Fibroblast of lung (primary cell): ENCODE measurements at places on chromosomes 2 and 18. TPM values are rescaled to one million over a fixed set of nuclear protein-coding genes. Genes with fewer than 3 reads are reported as not detected.

Gene REG1A
- not detected in 2 replicates for total RNA-seq

Gene MYO7B
- total RNA-seq: under 0.01 TPM in 1 of 2 replicates, not detected in the other

Gene ZNF385B
- under 0.01 TPM in 1 of 2 replicates, not detected in the other for total RNA-seq

Gene SH3RF3
- total RNA-seq: 6.7 and 10.1 TPM in 2 replicates

Gene HTR2B
- 31.1 and 92.5 TPM in 2 replicates for total RNA-seq

Gene RAD51AP2
- total RNA-seq: under 0.01 and 0.17 TPM in 2 replicates

Gene TBR1
- total RNA-seq: not detected in 2 replicates

Gene SCG2
- total RNA-seq: 0.66 and 2.1 TPM in 2 replicates

Gene STEAP3
- total RNA-seq: 9.8 and 13.7 TPM in 2 replicates

Gene TCF7L1
- total RNA-seq: 0.51 and 0.83 TPM in 2 replicates

Gene LONRF2
- total RNA-seq: under 0.01 TPM in 2 replicates

Gene FBXO41
- 0.77 and 1.2 TPM in 2 replicates for total RNA-seq

Gene SLC4A5
- total RNA-seq: under 0.01 and 0.17 TPM in 2 replicates

Gene CD28
- not detected in 2 replicates for total RNA-seq

Gene COBLL1
- total RNA-seq: 5.1 and 10.1 TPM in 2 replicates

Gene DPP10
- total RNA-seq: not detected in 2 replicates

Gene FBXO48
- 0.26 and 0.33 TPM in 2 replicates for total RNA-seq

Gene FBXO36
- total RNA-seq: 3.5 and 3.9 TPM in 2 replicates

Gene FEV
- total RNA-seq: not detected in 2 replicates

Gene ZNF407
- total RNA-seq: 12.6 and 13.9 TPM in 2 replicates

Gene COL6A3
- 1,525 and 1,534 TPM in 2 replicates for total RNA-seq

Gene ITGB6
- total RNA-seq: not detected in 2 replicates

Gene ASPRV1
- 0.26 and 0.33 TPM in 2 replicates for total RNA-seq

Gene ACKR3
- 0.17 and 2.3 TPM in 2 replicates for total RNA-seq

Gene EVX2
- not detected in 2 replicates for total RNA-seq

Gene BOLL
- not detected in 2 replicates for total RNA-seq

Gene EPB41L3
- total RNA-seq: 29.9 and 37.0 TPM in 2 replicates

Gene RTP5
- total RNA-seq: not detected in 2 replicates

Gene TDRD15
- total RNA-seq: not detected in 2 replicates

Gene DAW1
- total RNA-seq: not detected in 2 replicates

Gene MRO
- under 0.01 TPM in 2 replicates for total RNA-seq

Gene IL18RAP
- under 0.01 TPM in 1 of 2 replicates, not detected in the other for total RNA-seq

Gene CAD
- 32.0 and 33.1 TPM in 2 replicates for total RNA-seq

Gene KCNJ3
- not detected in 2 replicates for total RNA-seq

Gene MAP2
- 15.7 and 51.0 TPM in 2 replicates for total RNA-seq

Gene FAM237A
- total RNA-seq: not detected in 2 replicates

Gene NETO1
- total RNA-seq: 0.26 and 2.0 TPM in 2 replicates

Gene SH3BP4
- 36.5 and 74.8 TPM in 2 replicates for total RNA-seq

Gene ADAM23
- total RNA-seq: 2.3 and 3.1 TPM in 2 replicates

Gene MC4R
- total RNA-seq: not detected in 2 replicates

Gene MROH2A
- not detected in 2 replicates for total RNA-seq

Gene ONECUT2
- under 0.01 TPM in 2 replicates for total RNA-seq

Gene BCL2L11
- total RNA-seq: 10.2 and 10.3 TPM in 2 replicates

Gene SERPINB11
- not detected in 2 replicates for total RNA-seq

Gene FAM110C
- 0.26 TPM in 1 of 2 replicates, not detected in the other for total RNA-seq

Gene WIPF1
- total RNA-seq: 5.6 and 10.7 TPM in 2 replicates

Gene CHST9
- total RNA-seq: not detected in 2 replicates

Gene SLC9A4
- total RNA-seq: not detected in 2 replicates

Gene TUBA4B
- total RNA-seq: not detected in 2 replicates

Gene RTN4
- total RNA-seq: 238 and 560 TPM in 2 replicates

Gene QPCT
- 3.9 and 8.4 TPM in 2 replicates for total RNA-seq

Gene CABLES1
- 11.4 and 15.7 TPM in 2 replicates for total RNA-seq

Gene HOXD1
- total RNA-seq: not detected in 2 replicates

Gene AKAIN1
- not detected in 2 replicates for total RNA-seq

Gene ANTXR1
- total RNA-seq: 44.6 and 45.5 TPM in 2 replicates

Gene TTR
- total RNA-seq: not detected in 2 replicates

Gene GALR1
- total RNA-seq: not detected in 2 replicates
